Osteocyte (in vitro differentiated cells): ENCODE measurements at places on chromosomes 5 and 9. TPM values are rescaled to one million over a fixed set of nuclear protein-coding genes. Genes with fewer than 3 reads are reported as not detected.

Gene SLC22A4
- total RNA-seq: 1.4 and 2.5 TPM in 2 replicates

Gene OTP
- total RNA-seq: not detected in 2 replicates

Gene CCDC180
- 10.7 and 14.5 TPM in 2 replicates for total RNA-seq

Gene AIF1L
- total RNA-seq: 26.3 and 31.1 TPM in 2 replicates

Gene TSSK1B
- total RNA-seq: 0.21 and 0.42 TPM in 2 replicates

Gene WNT8A
- not detected in 2 replicates for total RNA-seq

Gene SPINK4
- not detected in 2 replicates for total RNA-seq

Gene AFAP1L1
- total RNA-seq: 2.2 and 2.3 TPM in 2 replicates

GRCh38 chr9:87120610-87121009 is 173.3 kb upstream of the GAS1 start:
- H3K36me3 ChIP-seq: no peaks in the 10 kb centered on the region
- DNase-seq: no peak
- H3K27me3 ChIP-seq: no peaks in the 10 kb centered on the region
- peak overlapping the region; percentile 95 for H3K27ac ChIP-seq
- peaks cover 74% of the 10 kb centered on the region for H3K4me1 ChIP-seq

DNA sequence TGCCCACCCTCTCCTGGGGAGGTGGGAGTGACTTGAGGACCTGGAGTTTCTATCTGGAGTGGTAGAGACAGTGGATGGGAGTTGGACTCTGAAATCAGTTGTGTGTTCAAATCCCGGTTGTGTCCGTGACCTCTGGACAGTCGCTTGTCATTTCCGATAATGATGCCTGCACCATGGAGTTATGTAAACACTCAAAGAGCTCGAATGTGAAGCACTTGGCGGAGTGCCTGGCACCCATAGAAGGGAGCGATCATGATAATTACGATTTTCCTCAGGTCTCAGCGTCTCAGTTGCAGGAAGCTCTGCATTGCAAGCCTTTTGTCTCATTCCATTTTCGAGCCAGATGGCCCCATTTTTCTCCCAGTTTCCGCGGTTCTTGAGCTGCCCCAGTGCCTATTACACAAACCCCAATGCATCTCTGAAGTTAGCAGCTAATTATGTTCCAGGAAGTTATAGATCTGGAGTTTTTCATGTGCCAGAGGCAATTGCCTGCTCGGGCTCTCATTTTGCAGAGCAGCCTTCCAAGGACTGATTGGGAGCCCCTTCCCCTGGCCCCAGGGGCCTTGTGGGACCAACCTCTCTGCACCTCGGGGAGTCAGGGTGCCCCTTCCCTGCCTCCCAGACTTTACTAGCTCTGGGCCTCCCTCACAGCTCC is 175.5 kb upstream of the MVB12B start:
- no peaks in the 10 kb centered on the region for H3K36me3 ChIP-seq
- no peaks in the 10 kb centered on the region for H3K4me1 ChIP-seq
- H3K4me3 ChIP-seq: no peak overlapping the region
- no peak overlapping the region for H3K27ac ChIP-seq
- DNase-seq: peak; percentile 51

DNA sequence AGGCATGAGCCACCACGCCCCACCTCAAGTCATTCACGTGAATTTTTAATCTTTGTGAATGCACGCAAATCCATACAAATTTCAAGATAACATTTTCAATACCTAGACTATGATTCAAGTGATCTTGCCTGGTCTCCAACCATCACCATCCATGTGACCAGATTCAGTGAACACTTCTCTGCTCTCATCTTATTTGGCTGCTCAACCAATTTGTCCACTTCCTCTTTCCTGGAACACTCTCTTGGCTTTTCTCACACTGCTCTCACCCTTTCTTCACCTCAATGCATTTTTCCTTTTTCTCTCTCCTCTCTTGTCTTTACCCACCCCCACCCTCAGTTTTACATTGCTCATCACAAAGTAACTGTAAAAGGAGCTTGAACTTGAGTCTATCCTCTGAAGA is 354.7 kb upstream of the KIF2A start:
- no peaks in the 10 kb centered on the region for H3K27me3 ChIP-seq
- H3K4me1 ChIP-seq: peaks cover 11% of the 10 kb centered on the region
- DNase-seq: no peak
- H3K36me3 ChIP-seq: no peaks in the 10 kb centered on the region
- no peak overlapping the region for H3K27ac ChIP-seq
- H3K4me3 ChIP-seq: no peak overlapping the region

GRCh38 chr9:32881948-32882347 is 98.6 kb downstream of the TMEM215 start:
- H3K36me3 ChIP-seq: no peaks in the 10 kb centered on the region
- no peak overlapping the region for H3K4me3 ChIP-seq
- no peak overlapping the region for H3K27ac ChIP-seq
- no peaks in the 10 kb centered on the region for H3K4me1 ChIP-seq
- no peak for DNase-seq

DNA sequence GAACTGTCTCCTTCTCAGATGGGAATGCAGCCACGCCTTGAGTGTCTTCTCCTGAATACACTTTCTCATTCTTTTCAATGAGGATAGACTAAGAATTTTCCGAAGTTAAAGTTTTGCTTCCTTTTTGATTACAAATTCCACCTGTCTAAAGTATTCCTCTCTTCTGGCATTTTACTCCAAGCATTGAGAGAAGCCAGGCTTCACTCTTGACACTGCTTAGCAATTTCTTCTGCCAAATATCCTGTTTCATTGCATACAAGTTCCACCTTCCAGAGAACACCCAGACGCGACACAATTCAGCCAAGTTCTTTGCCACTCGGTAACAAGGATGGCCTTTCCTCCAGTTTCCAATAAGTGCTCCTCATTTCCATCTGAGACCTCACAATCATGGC is 35.6 kb upstream of the COL5A1 start:
- H3K27ac ChIP-seq: no peak overlapping the region
- no peaks in the 10 kb centered on the region for H3K27me3 ChIP-seq
- no peak for DNase-seq
- H3K36me3 ChIP-seq: no peaks in the 10 kb centered on the region
- peaks cover 66% of the 10 kb centered on the region for H3K4me1 ChIP-seq
- no peak overlapping the region for H3K4me3 ChIP-seq

- no peak overlapping the region for H3K4me3 ChIP-seq
- H3K27ac ChIP-seq: no peak overlapping the region
- DNase-seq: no peak
- no peaks in the 10 kb centered on the region for H3K36me3 ChIP-seq
Measured at GRCh38 chr5:22965960-22966359, 112.8 kb upstream of the CDH12 start.

DNA sequence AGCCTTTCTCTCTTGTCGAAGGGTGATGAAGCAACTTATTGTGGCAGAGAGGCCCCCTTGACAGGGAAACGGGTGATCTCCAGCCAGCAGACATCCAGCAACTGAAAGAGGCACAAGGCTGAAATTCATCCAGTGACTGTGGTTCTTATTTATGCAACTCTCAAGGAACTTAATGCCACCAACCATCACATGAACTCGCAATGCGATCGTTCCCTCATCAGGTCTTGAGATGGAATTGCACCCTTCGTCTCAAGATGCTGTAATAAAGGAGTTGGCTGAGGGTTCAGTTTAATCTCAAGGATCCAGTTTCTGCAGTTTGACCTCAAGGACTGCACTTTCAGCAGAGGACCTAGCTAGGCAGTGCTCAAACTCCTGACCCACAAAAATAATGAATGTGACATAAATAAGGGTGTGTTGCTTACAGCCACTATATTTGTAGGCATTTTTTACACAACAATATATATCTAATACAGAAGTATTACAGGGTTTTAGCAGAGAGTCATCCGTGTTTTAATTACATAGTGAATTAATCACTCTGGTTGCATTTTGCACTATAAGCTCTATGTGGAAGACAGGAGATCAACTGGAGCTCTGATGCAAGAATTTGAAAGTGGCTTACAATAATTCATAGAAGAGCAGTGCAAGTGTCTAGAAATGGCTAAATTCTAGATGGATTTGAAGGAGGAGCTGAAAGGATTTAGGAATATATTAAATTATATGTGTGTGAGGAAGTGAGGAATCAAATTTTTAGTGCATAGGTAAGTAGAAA is 957.8 kb upstream of the CTNND2 start:
- peaks cover 4% of the 10 kb centered on the region for H3K4me1 ChIP-seq
- no peaks in the 10 kb centered on the region for H3K36me3 ChIP-seq
- H3K27me3 ChIP-seq: no peaks in the 10 kb centered on the region
- no peak for DNase-seq
- no peak overlapping the region for H3K4me3 ChIP-seq

DNA sequence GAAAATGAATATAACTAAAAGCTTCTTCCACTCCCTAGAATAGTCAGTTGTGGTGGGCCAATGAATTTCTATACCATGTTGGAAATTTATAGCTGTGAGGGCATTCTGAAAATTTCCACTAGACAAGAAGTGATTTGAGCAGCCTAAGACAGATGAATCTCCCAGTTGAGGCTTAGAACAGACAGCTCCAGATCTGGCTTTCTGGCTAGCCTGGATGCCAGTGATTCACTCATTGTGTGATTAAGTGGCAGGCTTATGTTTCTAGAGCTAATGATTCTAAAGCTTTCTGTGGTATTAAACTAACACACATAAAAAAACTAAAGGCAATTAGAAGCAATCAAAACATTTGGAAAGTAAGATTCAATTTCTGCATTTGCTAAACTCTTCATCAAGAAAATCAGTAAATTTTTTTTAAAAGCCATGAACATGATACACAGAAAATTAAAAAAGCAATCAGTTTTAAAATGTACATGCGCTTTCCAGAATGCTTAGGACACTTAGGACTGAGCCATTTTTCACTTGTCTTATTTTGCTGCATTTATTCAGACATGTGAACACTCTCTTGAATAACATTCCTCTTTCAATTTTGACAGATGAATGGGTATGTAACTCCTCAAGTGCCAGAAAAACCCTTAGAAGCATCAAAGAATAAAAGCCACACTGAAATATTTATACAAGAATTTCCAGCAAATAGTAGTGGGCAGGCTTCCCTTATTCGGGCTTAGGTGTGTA is 100.5 kb upstream of the GNAQ start:
- no peak overlapping the region for H3K4me3 ChIP-seq
- H3K36me3 ChIP-seq: no peaks in the 10 kb centered on the region
- peak overlapping the region; percentile 29 for H3K27ac ChIP-seq
- peaks cover 7% of the 10 kb centered on the region for H3K4me1 ChIP-seq
- H3K27me3 ChIP-seq: peaks cover 20% of the 10 kb centered on the region

GRCh38 chr5:158529454-158529853 is 570.3 kb downstream of the EBF1 start:
- peaks cover 2% of the 10 kb centered on the region for H3K27me3 ChIP-seq
- peaks cover 5% of the 10 kb centered on the region for H3K36me3 ChIP-seq
- DNase-seq: no peak
- H3K27ac ChIP-seq: no peak overlapping the region

- no peaks in the 10 kb centered on the region for H3K36me3 ChIP-seq
- H3K4me1 ChIP-seq: peaks cover 4% of the 10 kb centered on the region
- peak; percentile 82 for DNase-seq
- peaks cover 53% of the 10 kb centered on the region for H3K27me3 ChIP-seq
Measured at GRCh38 chr5:132011622-132012343, at the start of gene ACSL6. ACSL6 (minus strand) TSS chr5:132011658; CDS start chr5:132011553, 105 bp downstream.

- H3K27me3 ChIP-seq: peaks cover 6% of the 10 kb centered on the region
- peaks cover 6% of the 10 kb centered on the region for H3K4me1 ChIP-seq
- no peaks in the 10 kb centered on the region for H3K36me3 ChIP-seq
- DNase-seq: no peak
- no peak overlapping the region for H3K27ac ChIP-seq
Measured at GRCh38 chr9:76297721-76298239, 96.4 kb downstream of the RFK start.

DNA sequence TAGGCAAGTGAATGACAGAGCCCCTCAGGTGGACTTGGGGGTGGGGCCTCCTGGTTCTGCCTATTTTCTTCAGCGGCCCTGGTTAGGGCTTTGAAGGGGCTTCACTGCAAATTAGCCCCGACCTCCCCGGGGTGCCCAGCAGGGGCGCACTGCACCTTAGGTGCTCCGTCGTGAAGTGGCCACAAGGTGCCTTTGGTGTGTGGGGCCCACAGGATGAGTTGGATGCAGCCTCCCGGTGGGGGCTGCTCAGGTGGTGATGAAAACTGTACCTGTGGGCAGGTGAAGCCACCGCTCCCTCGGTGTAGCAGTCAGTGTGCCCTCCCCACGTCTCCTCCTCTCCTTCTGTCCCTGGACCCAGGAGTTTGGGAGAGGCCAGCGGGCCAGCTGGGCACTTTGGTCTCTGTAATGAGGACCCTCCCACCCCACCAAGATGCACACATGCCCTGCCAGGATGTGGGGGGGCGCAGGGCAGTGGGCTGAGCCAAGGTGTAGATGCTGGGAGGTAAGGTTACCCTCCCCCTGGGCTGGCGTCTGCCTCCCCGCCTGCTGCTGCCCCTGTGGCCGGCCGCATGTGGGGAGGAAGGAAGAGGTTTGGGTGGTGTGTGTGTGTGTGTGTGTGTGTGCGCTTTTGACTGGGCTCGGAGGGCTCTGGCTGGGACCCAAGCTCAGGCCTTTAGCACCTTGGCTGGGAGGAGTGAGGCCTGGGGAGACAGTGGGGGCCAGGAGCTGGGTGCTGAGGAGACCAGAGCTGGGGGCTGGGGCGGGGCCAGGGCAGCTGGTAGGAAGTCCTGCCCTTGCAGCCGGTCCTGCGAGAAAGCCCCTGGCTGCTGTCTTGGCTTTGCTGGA is 55.6 kb downstream of the RXRA start:
- H3K27ac ChIP-seq: peak overlapping the region; percentile 63
- H3K27me3 ChIP-seq: no peaks in the 10 kb centered on the region
- DNase-seq: no peak
- peaks cover 84% of the 10 kb centered on the region for H3K4me1 ChIP-seq
- no peaks in the 10 kb centered on the region for H3K36me3 ChIP-seq

GRCh38 chr5:133336121-133336968 is 276.0 kb downstream of the FSTL4 start:
- no peak overlapping the region for H3K4me3 ChIP-seq
- no peaks in the 10 kb centered on the region for H3K4me1 ChIP-seq
- no peak overlapping the region for H3K27ac ChIP-seq
- H3K36me3 ChIP-seq: no peaks in the 10 kb centered on the region
- DNase-seq: no peak
- peaks cover 13% of the 10 kb centered on the region for H3K27me3 ChIP-seq

GRCh38 chr5:154189256-154189818 is 1.2 kb upstream of the GALNT10 start:
- H3K4me1 ChIP-seq: peaks cover 41% of the 10 kb centered on the region
- H3K4me3 ChIP-seq: peak overlapping the region; percentile 80
- no peaks in the 10 kb centered on the region for H3K27me3 ChIP-seq
- no peaks in the 10 kb centered on the region for H3K36me3 ChIP-seq
- no peak for DNase-seq
- H3K27ac ChIP-seq: peak overlapping the region; percentile 77
